ENCODE measurements at places on chromosomes 11 and 22. TPM values are rescaled to one million over a fixed set of nuclear protein-coding genes. Genes with fewer than 3 reads are reported as not detected.

Gene TIMM10
- 82.8 TPM for polyA plus RNA-seq

Gene MB
- polyA plus RNA-seq = not detected

- DNase-seq = no peak
These were observed 7.3 kb upstream of the PAX6 start for GRCh38 chr11:31818425-31818755.

Gene OR52N4
- not detected for polyA plus RNA-seq

DNA sequence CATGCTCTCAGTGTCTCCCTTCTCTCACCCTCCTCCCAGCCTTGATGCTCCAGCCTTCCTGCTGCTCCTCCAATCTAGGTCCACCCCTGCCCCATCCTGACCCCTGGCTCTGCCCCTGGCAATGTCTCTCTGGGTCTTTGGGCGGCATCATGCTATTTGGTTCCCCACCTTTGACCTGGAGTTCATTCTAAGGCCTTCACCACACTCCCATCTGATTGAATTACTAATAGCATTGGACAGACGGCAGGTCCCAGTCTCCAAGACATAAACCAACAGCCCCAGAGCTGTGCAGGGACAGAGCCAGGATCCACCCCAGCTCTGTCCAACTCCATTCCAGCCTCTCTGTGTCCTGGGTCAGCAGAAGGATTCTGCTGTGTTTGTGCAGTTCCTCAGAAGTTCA lies 7.2 kb downstream of the APOL4 start:
- no peak for DNase-seq

DNA sequence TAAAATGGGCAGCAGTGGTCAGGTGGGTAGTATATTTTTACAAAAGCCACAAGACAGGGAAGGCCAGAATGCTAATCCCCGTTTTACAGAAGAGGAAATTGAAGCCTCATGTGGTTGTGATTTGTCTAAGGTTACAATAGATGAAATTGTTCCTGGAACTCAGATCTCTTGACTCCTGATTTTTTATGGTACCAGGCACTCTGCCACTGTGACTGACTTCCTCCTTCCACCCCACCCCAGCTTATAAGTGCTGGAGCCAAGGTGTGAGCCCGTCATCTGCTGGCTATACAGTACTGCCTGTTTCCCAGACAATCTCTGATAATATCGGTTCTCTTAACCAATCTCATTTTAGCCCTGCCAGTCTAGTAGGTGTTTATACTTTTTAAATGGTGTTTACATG lies 1.9 kb downstream of the SLC5A1 start:
- DNase-seq = no peak

Gene CHRNA10
- 0.25 TPM for polyA plus RNA-seq

DNA sequence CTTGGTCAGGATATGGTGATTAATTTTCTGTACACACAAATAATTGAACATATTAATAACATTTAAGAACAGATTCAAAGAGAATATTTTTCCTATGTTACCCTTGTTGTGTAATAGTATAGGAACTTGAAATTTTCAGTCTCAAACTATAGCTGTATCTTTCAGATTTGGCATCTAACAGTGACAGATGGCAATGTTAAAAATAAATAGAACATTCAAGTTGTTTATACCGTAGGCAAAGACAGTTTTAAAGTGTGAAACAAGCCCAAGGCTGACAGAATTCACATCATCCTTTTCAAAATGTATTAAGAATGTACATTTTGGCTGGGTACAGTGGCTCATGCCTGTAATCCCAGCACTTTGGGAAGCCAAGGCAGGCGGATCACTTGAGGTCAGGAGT lies 92.6 kb upstream of the TP53AIP1 start:
- DNase-seq = no peak

Gene MRGPRD
- not detected for polyA plus RNA-seq

DNA sequence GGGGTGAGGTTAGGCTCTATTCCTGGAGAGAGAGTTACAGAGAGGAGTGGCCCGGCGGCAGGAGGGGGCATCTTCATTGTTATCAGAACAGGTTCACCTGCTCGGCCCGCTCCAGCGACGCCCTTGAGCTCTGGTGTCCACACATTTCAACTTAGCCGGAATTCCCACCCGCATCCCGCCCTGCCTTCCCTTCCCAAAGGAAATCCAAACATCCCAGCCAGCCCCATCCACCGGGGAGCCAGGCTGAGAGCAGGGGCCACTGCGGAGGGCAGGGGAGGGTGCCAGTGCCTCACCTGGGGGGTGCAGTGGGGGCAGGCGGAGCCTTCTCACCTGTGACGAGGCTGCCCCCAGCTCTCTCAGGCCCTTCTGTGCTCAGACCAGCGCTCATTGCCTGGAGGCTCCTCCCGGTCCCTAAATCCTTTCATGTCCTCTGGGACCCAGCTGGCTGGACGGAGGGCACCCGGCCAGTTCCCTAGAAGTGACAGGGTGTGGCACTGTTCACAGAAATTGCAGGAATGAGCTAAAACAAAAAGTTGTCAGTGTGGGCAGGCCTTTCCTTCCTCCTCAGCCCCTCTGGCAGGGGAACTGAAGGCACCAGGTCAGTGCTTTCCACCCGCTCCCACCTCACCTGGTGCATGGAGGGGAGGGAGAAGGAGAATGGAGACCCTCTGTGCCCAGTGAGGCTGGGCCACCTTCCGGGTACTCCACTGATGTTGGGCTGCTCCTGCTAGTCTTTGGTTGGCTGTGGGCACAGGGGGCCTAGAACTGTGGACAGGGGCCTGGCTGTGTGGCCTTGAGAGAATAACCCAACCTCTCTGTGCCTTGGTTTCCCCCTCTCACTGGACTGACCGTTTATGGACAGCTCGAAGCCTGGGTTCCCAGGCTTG lies 2.2 kb upstream of the MRGPRG start:
- DNase-seq = no peak

Gene MYRF
- 2.7 TPM for polyA plus RNA-seq

Gene OLFML1
- polyA plus RNA-seq = 0.10 TPM

Gene EML3
- polyA plus RNA-seq = 18.6 TPM

Gene ARHGAP32
- 7.5 TPM for polyA plus RNA-seq

GRCh38 chr11:76131671-76132631 lies 74.4 kb downstream of the WNT11 start:
- no peak for DNase-seq

- DNase-seq = no peak
These were observed 3.0 kb downstream of the GAS2L1 start for GRCh38 chr22:29309332-29310064.

Gene OR52E4
- not detected for polyA plus RNA-seq

Gene KBTBD3
- 7.3 TPM for polyA plus RNA-seq

Gene MOGAT2
- polyA plus RNA-seq = not detected

- DNase-seq = peak; percentile 7
These were observed 52.9 kb downstream of the SYT13 start for GRCh38 chr11:45233121-45233803.

DNA sequence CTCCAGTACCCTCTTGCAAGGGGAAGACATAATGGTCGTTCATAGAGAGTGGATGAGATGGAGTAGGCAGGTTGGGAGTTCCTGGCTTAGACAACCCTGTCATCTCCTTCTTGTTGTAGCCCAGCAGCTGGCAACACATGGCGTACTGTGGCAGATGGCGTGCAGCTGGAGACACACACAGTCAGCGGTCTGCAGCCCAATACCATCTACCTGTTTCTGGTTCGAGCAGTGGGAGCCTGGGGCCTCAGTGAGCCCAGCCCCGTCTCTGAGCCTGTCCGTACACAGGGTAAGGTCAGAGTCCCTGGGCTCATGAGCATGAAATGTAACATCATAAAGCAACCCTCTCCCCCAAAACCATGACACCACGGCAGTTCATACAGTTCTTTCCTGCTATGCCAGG lies 8.7 kb downstream of the ROBO3 start:
- DNase-seq = no peak

DNA sequence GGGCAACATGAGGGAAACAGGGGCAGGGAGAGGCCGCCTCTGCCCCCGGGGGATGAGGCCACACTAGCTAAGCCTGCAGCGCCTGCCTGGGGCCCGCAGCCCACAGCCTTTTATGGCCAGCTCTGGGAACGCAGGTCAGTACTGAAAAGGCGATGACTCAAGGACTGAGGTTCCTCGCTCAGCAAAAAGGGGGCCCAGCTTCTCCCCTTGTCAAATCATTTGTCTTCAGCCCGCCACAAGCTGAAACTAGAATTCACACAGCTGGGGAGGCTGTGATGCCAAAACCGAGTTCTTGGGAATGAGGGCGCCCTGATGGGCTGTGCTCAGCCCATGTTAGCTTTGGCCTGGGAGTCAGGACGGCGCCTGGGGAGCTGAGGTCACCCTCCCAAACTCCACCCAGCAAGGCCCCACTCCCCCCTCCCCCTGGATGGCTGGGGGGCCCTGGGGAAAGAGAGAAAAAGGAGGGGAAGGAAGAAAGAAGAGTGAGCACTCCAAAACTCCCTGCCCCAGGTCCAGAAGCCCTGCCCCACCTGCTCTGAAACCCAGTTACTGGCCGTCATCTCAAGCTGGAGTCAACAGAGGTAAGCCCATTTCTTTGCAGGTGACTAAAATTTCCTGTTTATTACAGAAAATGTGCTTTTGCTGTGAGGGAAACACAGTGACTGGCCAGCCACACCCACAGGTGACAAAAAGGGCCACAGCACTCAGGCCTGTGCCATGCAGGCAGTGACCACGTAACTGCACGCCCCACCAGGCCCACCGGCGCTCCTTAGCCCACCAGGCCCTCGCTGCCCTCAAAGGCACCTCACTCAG lies 13.7 kb downstream of the EHD1 start:
- peak; percentile 93 for DNase-seq

DNA sequence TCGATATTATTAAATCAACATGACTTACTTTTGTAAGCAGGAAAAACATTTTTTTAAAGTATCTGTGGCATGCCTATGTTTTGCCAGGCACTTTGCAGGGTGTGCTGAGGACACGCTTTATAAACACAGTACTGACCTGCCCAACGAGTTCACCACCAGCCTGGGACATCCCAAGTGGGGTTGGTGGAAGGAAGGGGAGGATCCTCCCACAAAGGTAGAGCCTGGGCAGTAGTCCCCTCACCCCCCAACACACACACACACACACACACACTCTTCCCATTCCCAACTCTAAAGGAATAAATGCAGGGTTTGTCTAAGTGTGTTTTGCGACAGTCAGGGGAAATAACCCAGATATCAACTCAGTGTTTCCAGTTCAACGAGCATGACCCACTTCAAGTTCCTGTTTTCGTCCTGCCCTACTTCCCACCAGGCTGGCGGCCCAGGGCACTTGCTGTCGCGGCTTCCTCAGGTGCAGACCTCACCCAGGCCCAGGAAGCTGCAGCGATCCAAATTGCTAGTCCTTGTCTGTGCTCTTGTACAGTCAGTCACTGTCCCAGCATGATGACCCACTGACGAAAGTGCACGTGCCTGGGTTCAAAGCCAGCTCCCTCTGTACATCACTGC lies 3.1 kb downstream of the CERK start:
- no peak for DNase-seq

Gene GGTLC3
- polyA plus RNA-seq = not detected

Gene OR8D1
- polyA plus RNA-seq = not detected

Gene SAA1
- not detected for polyA plus RNA-seq

Gene MRPL49
- 54.2 TPM for polyA plus RNA-seq

DNA sequence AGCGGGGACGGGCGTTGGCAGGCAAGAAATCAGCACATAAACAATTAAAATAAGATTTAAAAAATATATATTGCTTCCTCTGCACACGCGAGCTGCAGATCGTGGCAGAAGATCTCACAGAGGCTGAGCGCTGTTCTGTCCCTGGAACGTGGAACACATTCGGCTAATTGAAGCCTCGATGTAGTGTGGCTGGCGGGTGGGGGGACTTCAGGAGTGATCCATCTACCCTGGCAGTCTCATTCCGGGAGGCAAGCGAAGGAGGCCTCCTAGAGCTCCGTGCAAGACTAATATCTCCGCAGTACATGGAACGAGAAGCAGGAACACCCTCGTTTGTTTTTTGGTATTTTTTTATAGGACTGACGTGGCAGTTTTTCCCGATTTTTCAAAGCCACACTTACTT lies 402.4 kb downstream of the MN1 start:
- DNase-seq = no peak

Gene SHISAL1
- polyA plus RNA-seq = 2.3 TPM

GRCh38 chr22:31650391-31650790 lies 11.6 kb downstream of the PISD start:
- DNase-seq = peak; percentile 57

- no peak for DNase-seq
These were observed 29.9 kb downstream of the FAM181B start for GRCh38 chr11:82703796-82704195.

Gene OSM
- not detected for polyA plus RNA-seq

Gene KRTAP5-9
- polyA plus RNA-seq = not detected

Gene APIP
- polyA plus RNA-seq = 20.1 TPM

GRCh38 chr22:41382098-41382578 lies 396 bp downstream of the TEF start:
- no peak for DNase-seq

Gene OR51B5
- 0.56 TPM for polyA plus RNA-seq
